Kidney (tissue), 22 donors: ENCODE measurements at places on chromosomes 5 and 9. TPM values are rescaled to one million over a fixed set of nuclear protein-coding genes. Genes with fewer than 3 reads are reported as not detected.
A peak's percentile ranks its signal among the peaks of the same experiment; 100 is the strongest.

DNA sequence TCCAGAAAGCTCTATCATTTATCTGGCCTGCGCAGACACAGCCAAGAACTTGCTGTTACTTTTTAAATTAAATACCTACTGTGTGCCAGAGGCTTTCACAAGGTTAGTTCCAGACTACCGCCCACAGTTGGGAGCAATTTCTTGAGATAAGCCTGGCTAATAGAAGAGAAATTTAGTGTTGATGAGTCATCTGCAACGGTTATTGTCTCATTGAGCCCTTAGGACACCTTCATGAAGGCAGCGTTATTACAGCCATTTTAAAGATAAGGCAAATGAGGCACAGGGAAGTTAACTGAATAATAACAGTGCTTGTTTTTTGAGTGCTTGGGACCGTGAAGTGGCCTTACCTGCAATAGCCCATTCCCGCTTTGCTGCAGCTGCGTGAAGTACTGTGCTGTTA is 292.9 kb upstream of the MSX2 start:
- no peak for DNase-seq
- H3K36me3 ChIP-seq: no peaks in the 10 kb centered on the region
- H3K4me3 ChIP-seq: no peak overlapping the region
- H3K4me1 ChIP-seq: no peaks in the 10 kb centered on the region

UAP1L1 gene
- total RNA-seq: 12.7 TPM

BNC2 gene
- 37.9 TPM for total RNA-seq

DNA sequence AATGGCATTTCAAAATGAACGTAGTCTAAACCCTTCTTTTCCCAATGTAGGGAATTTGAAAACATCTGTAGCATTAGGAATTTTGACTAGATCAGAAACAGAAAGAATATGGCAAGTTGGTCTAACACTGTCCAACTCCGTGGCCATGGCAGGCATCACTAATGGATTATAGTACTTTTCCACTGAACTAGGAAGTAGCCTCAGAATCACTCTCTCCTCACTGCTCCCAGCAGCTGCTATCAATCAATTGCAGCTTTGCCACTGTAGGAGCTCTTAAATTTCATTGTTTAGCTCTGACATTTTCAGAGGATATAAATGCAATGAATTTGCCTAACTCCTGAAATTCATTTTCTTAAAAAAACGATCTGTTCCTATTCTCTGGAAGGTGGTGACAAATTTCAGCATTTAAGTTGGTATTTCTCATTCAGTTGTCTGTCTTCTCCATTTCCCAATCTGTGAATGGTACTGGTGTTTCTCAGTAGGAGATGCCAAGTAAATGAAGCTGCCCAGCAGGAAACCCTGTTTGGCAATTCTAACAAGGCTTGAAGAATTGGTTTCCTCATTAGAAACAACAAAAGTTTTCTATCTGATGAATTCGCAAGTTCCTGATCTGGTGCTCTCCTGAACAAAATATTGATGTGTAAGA is 64.7 kb downstream of the TLR4 start:
- no peak overlapping the region for H3K27ac ChIP-seq
- H3K4me1 ChIP-seq: no peaks in the 10 kb centered on the region
- DNase-seq: peak; percentile 30
- no peaks in the 10 kb centered on the region for H3K36me3 ChIP-seq
- no peak overlapping the region for H3K4me3 ChIP-seq
